NCI-H774 (cell line): ENCODE measurements at places on chromosomes 3 and 15.

- no peak for DNase-seq
Observed at GRCh38 chr3:19931180-19931692, 2.8 kb downstream of the EFHB start.

DNA sequence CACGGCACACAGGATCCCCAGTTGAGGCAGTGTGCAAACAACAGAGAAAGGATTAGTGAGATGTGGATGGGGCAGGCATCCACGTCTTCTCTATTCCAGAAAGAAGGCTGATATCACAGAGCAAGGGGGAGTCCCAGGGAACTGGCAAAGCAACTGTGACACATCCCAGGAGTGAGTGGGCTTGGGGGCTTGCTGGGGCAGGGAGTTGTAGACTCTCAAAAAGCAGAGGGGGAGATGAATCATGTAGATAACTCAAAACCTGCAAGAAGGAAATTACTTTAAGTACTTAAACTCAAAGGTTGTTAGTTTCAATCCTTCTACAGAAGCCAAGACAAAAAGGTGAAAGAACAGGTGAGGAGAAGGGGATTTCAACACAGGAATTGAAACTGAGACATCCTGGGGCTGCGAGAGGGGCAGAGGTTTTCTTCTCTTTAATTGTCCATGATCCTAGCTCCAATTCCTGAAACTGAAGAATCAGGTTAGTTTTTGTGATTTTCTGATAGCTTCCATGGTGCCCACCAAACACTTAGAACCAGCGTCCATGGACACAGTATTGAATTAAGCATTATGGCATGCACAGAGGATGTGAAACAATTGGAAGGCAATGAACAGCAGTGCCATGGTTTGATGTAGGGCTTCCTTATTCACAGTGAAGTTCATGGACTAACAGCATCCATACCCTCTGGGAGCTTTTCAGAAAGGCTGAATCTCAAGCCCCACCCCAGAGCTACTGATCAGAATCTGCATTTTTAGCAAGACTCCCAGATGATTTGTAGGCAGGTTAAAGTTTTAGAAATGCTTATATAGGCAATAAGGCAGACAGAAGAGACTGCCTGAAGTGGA, 52.0 kb downstream of the CCR3 start:
- DNase-seq, result no peak

DNA sequence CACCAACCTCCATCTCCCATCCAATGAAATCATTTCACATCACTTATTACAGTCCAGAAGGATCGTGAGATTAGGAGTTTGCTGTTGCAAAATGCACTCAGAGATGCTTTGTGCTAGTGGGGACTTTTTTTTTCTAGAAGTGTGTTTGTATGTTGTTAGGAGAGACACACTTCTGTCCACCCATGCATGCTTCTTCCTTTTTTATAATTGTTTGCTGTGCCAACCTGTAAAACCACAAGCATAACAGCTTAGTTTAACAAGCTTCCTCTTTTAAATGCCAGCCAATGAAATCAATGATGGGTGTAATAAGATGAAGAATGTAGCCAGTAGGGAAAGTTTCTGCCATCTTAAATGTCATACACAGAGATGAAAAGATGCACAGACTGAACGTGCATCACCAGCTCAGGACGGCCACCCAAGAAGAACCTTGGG, 305.6 kb upstream of the STT3B start:
- no peak for DNase-seq

DNA sequence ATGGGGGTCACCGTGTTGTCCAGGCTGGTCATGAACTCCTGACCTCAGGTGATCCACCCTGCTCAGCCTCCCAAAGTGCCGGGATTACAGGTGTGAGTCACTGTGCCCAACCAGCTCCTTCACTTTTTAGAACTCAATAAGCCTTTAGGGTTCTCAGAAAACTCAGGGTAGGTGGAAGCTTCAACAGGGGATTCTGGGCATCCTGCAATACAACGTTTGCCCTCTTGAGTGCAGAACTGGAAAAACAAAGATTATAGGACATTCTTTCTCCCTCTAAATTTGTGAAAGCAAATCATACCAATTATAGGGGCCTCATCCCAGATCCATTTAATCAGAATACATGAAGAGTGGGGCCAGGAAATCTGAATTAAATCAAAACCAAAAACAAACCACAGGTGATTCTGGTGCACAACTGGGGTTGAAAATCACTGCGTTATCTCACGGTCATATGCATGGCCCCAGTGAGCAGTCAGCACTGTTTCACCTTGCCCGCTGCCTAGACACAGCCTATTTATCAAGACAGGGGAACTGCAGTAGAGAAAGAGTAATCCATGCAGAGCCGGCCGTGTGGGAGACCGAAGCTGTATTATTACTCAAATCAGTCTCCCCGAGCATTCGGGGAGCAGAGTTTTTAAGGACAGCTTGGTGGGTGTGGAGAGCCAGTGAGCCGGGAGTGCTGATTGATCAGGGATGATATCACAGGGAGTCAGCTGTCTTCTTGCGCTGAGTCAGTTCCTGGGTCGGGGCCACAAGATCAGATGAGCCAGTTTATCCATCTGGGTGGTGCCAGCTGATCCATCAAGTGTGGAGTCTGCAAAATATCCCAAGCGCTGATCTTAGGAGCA, 58.4 kb downstream of the TMEM44 start:
- no peak for DNase-seq

GRCh38 chr15:55108448-55108847, 88.3 kb downstream of the RSL24D1 start:
- DNase-seq, result no peak

DNA sequence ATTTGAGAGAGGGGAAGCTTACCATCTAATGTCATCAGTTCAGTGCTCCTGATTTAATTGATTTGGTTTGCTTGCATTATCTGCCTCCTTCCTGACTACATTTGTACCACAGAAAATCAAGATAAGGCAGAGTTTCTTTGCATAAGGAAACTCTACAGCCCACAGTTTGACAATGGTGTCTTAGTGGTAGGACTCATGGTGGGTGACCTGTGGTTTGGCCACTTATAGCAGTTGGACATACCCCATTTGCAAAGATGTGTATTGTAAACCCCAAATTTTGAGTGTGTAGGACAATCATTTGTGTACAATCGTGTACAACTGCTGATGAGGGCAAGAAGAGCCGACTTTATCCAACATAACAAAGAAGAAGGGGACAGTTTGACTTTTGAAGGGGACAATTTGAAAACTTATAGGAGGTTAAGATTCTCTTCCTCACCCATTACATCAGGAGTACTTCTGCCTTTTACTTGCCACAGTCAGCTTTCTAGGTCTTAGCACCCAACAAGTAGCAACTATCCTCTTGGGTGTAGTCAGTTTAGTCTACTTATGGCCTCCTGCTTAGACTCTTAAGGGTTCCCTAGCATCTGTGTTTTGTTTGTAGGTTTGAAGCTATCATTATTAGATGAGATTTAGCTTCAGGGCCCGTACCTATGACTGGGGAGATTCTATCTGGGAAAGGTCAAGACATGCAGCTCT, 6.2 kb downstream of the TGFBR2 start:
- no peak for DNase-seq
